Purkinje cell (primary cell): ENCODE measurements at places on chromosomes 12 and 14. TPM values are rescaled to one million over a fixed set of nuclear protein-coding genes. Genes with fewer than 3 reads are reported as not detected.

LGALS3 gene
- 24.0 and 25.7 TPM in 2 replicates for polyA plus RNA-seq

CEBPE gene
- not detected in 2 replicates for polyA plus RNA-seq

LRR1 gene
- polyA plus RNA-seq: 2.3 and 5.0 TPM in 2 replicates

AGAP2 gene
- polyA plus RNA-seq: 0.48 and 1.8 TPM in 2 replicates

RPS26 gene
- polyA plus RNA-seq: 495 and 532 TPM in 2 replicates

CD69 gene
- polyA plus RNA-seq: 0.24 TPM in 1 of 2 replicates, not detected in the other

BIN2 gene
- not detected in 2 replicates for polyA plus RNA-seq

KLRG1 gene
- polyA plus RNA-seq: 2.8 and 11.9 TPM in 2 replicates

GPRC5D gene
- polyA plus RNA-seq: not detected in 2 replicates

PTPRO gene
- 6.8 TPM in 1 of 2 replicates, not detected in the other for polyA plus RNA-seq

KRT80 gene
- not detected in 2 replicates for polyA plus RNA-seq

GUCY2C gene
- polyA plus RNA-seq: not detected in 2 replicates

NRXN3 gene
- polyA plus RNA-seq: 113 and 120 TPM in 2 replicates

KCNA5 gene
- 1.7 TPM in 1 of 2 replicates, not detected in the other for polyA plus RNA-seq

MDGA2 gene
- polyA plus RNA-seq: 39.2 and 39.8 TPM in 2 replicates

LRRC10 gene
- not detected in 2 replicates for polyA plus RNA-seq

PHETA1 gene
- not detected in 2 replicates for polyA plus RNA-seq

PNP gene
- polyA plus RNA-seq: 1.1 and 10.0 TPM in 2 replicates

TSPAN19 gene
- polyA plus RNA-seq: 5.3 and 9.8 TPM in 2 replicates

MGP gene
- polyA plus RNA-seq: 0.43 and 7.6 TPM in 2 replicates

FLVCR2 gene
- not detected in 2 replicates for polyA plus RNA-seq

CCDC88C gene
- polyA plus RNA-seq: 0.17 and 0.41 TPM in 2 replicates

PARPBP gene
- 47.7 and 50.5 TPM in 2 replicates for polyA plus RNA-seq

ERC1 gene
- 3.5 and 5.7 TPM in 2 replicates for polyA plus RNA-seq

KCNC2 gene
- polyA plus RNA-seq: 8.1 TPM in 1 of 2 replicates, not detected in the other

NOS1 gene
- polyA plus RNA-seq: 0.17 TPM in 1 of 2 replicates, not detected in the other

RDH12 gene
- 17.1 and 21.6 TPM in 2 replicates for polyA plus RNA-seq

KLHL33 gene
- 0.08 and 0.16 TPM in 2 replicates for polyA plus RNA-seq

NGB gene
- polyA plus RNA-seq: 0.59 TPM in 1 of 2 replicates, not detected in the other

SLCO1B3 gene
- polyA plus RNA-seq: not detected in 2 replicates

ZNF891 gene
- 0.74 and 0.81 TPM in 2 replicates for polyA plus RNA-seq

ART4 gene
- polyA plus RNA-seq: not detected in 2 replicates
